Activated naive CD8-positive, alpha-beta T cell treated with anti-CD3 and anti-CD28 coated beads, Interleukin-2, amount 50 U/mL, for 24 hours (primary cell): ENCODE measurements at places on chromosomes 11 and 22.

GRCh38 chr22:26324150-26324549 lies 104.9 kb upstream of the ASPHD2 start:
- no peak overlapping the region for H3K27ac ChIP-seq
- H3K4me1 ChIP-seq: no peaks in the 10 kb centered on the region
- no peak overlapping the region for H3K4me3 ChIP-seq
- H3K27me3 ChIP-seq: peaks cover 6% of the 10 kb centered on the region
- no peak for DNase-seq

- H3K27me3 ChIP-seq: no peaks in the 10 kb centered on the region
- H3K27ac ChIP-seq: no peak overlapping the region
- H3K4me1 ChIP-seq: peaks cover 2% of the 10 kb centered on the region
- H3K4me3 ChIP-seq: no peak overlapping the region
- DNase-seq: no peak
Observed at GRCh38 chr11:111718859-111719258, 47.3 kb downstream of the PPP2R1B start.

DNA sequence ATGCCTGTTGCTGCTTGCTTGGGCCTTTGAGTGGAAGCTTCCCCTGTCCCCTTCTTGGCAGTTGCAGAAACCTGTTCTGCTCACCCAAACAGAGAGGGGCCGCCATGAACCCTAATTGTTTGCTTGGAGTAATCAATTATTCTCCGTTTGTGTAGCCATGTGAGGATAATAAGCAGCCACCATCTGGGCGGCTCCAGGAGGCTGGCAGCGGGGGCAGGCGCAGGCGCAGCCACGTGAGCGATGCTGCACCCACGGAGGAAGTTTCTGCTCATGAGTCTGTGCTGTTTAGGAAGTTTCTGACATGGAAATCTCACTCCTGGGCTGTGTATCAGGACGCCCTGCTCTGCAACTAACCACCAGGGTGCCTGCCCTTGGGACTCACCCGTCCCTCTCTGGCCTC lies 90.1 kb downstream of the MPPED1 start:
- no peaks in the 10 kb centered on the region for H3K27me3 ChIP-seq
- H3K36me3 ChIP-seq: no peaks in the 10 kb centered on the region
- H3K4me3 ChIP-seq: no peak overlapping the region
- H3K4me1 ChIP-seq: no peaks in the 10 kb centered on the region
- no peak for DNase-seq
- H3K27ac ChIP-seq: no peak overlapping the region

DNA sequence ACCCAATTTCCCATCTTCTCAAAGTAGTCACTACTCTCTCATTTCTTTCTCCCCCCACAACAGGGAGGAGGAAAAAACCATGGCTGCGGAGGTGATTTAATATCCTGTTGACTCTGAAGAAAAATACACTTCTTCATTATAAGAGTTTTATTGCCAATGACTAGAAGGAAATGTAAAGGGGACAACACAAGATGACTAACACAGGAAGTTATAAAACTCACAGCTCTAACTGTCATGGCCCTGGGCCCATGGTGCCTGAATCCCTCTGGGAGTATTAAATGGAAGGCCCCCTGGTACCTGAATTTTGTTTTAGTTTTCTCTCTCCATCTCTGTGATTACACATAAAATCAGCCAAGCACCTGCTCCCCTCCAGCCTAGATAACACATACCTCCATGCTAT lies 352.8 kb upstream of the FAT3 start:
- no peak overlapping the region for H3K4me3 ChIP-seq
- H3K27me3 ChIP-seq: no peaks in the 10 kb centered on the region
- H3K27ac ChIP-seq: no peak overlapping the region
- no peak for DNase-seq
- no peaks in the 10 kb centered on the region for H3K4me1 ChIP-seq
- no peaks in the 10 kb centered on the region for H3K36me3 ChIP-seq

DNA sequence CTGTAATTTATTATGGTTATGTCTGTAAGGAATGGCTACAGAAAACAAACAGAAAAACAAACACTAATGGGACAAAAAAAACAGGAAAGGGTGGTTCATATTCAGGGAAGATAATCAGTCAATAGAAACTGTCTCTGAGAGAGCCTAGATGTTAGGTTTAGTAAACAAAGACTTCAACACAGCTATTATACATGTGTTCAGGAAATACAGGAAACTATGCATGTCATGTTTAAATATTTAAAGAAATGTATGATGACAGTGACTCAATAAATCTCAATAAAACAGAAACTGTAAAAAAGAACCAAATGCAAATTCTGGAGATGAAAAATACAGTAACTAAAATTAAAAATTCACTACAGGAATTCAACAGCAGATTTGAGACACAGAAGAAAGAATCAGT lies 76.0 kb downstream of the PACS1 start:
- peaks cover 68% of the 10 kb centered on the region for H3K4me1 ChIP-seq
- H3K4me3 ChIP-seq: no peak overlapping the region
- H3K36me3 ChIP-seq: peaks cover 7% of the 10 kb centered on the region
- no peak overlapping the region for H3K27ac ChIP-seq
- no peaks in the 10 kb centered on the region for H3K27me3 ChIP-seq
- no peak for DNase-seq

DNA sequence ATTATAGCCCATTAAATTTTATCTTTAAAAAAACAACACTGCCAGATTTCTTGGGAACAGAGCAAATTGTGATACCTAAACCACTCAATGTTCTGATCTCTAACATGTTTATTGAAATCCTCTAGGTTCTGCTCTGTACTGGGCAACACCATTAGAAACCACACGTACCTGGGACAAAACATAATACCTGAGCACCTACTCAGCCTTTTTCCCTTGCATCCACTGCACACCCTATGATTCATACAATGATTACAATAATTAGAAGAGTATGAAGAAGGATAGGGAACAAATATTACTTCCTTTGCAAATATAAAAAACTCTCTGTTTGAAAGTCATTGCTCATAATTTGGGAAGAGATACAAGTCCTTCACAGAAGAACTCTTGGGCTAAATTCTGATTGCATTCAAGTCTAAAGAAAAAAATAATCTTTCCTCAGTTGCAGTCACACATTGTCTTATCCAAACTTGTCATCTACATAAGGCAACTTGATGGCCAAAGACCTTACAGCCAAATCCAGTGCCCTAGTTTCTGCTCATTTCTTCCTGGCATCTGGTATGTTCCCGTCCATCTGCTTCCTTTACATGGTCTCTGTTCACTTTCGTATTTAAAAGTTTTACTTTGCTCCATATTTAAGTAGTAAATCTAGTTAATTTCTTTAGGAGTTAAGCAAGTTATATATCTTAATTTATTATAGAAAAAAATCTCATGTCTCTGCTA lies 407.4 kb downstream of the LRRC4C start:
- no peak overlapping the region for H3K27ac ChIP-seq
- H3K4me3 ChIP-seq: no peak overlapping the region
- no peaks in the 10 kb centered on the region for H3K36me3 ChIP-seq
- H3K4me1 ChIP-seq: no peaks in the 10 kb centered on the region
- DNase-seq: no peak

GRCh38 chr11:96200243-96200642 lies 142.8 kb downstream of the MAML2 start:
- peak overlapping the region; percentile 56 for H3K4me3 ChIP-seq
- no peak for DNase-seq
- peaks cover 35% of the 10 kb centered on the region for H3K36me3 ChIP-seq
- peak overlapping the region; percentile 96 for H3K27ac ChIP-seq

- peaks cover 3% of the 10 kb centered on the region for H3K27me3 ChIP-seq
- H3K27ac ChIP-seq: no peak overlapping the region
- no peaks in the 10 kb centered on the region for H3K36me3 ChIP-seq
- DNase-seq: no peak
Observed at GRCh38 chr11:71397331-71397860, 50.8 kb downstream of the DHCR7 start.

DNA sequence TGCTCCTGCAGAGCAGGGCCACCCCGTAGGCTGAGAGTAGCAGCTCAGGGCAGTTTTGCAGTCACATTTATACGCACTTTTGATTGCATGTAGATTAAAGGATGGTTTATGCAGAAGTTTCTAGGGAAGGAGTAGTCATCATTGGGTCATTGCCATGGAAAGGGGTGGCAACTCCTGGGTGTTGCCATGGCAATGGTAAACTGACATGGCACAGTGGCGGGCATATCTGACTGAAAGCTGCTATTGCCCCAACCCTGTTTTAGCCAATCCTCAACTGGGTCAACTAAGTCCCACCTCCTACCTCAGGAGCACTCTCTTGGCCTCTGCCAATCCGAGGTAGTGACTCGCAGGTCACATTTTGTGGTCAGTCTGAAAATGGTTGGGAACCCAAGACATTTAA lies 2.4 kb upstream of the ARSA start:
- peaks cover 21% of the 10 kb centered on the region for H3K4me1 ChIP-seq
- H3K4me3 ChIP-seq: no peak overlapping the region
- H3K27ac ChIP-seq: no peak overlapping the region
- DNase-seq: no peak
- no peaks in the 10 kb centered on the region for H3K27me3 ChIP-seq

GRCh38 chr22:31055117-31055634 lies 25.9 kb upstream of the SMTN start:
- no peak overlapping the region for H3K4me3 ChIP-seq
- H3K4me1 ChIP-seq: no peaks in the 10 kb centered on the region
- no peaks in the 10 kb centered on the region for H3K27me3 ChIP-seq

DNA sequence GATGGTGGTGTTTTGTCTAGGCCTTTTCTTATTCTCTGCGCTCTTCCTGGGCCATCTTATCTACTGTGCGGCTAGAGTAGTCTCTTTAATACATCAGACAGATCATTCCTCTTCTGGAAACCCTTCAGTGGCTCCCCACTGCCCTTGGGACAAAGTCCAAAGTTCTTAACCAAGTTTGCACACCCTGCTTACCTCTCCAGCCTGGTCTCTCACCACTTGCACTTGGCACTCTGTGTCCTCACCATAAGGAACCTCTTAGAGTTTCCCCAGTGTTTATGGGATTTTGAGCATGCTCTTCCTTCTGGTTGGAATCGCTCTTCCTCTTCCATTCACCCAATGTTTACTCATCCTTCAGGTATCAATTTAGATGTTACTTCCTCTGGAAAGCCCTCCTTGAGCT lies 5.2 kb upstream of the SPTBN2 start:
- H3K4me3 ChIP-seq: no peak overlapping the region
- no peak overlapping the region for H3K27ac ChIP-seq
- no peaks in the 10 kb centered on the region for H3K4me1 ChIP-seq
- peaks cover 35% of the 10 kb centered on the region for H3K27me3 ChIP-seq

DNA sequence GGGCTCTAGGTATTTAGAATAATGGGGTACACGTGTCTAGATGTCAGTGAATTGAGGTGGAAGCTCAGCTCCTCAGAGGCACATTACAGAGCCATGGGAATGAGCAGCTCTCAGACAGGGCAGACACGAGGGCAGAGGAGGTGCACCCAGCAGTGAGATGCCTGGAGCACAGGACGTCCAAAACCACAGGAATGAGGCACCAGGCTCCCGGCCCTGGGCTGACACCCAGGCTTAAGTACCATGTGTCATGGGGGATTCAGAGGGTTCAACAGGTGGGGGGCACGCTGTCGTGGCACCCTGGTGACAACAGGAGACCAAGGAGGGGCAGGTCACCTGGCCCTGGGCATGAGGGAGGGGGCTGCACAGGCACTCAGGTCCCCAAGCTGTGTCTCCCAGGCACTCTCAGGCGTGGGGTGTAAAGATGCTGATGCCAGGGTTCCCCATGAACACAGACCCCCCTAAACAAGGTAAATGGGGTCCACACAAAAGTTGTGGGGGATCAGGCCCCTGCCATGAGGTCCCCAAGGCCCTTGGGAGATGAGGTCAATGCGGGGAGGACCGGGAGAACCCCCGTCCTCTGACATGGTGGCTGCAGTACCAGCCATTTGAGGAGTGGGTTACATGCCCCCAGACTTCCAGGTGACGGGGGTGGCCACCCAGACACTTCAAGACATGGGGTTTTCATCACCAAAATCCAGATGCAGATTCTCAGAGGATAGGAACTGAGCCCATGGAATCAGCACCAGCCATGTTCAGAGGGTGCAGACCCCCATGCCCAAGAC lies 5.6 kb upstream of the SYT8 start:
- H3K27me3 ChIP-seq: peaks cover 10% of the 10 kb centered on the region
- DNase-seq: no peak
- peaks cover 2% of the 10 kb centered on the region for H3K4me1 ChIP-seq

GRCh38 chr11:42544726-42545125 lies 767.1 kb upstream of the API5 start:
- H3K4me1 ChIP-seq: no peaks in the 10 kb centered on the region
- H3K27ac ChIP-seq: no peak overlapping the region
- DNase-seq: no peak
- no peaks in the 10 kb centered on the region for H3K27me3 ChIP-seq
- H3K36me3 ChIP-seq: no peaks in the 10 kb centered on the region
- H3K4me3 ChIP-seq: no peak overlapping the region

- no peaks in the 10 kb centered on the region for H3K36me3 ChIP-seq
- no peak overlapping the region for H3K27ac ChIP-seq
- no peaks in the 10 kb centered on the region for H3K4me1 ChIP-seq
- H3K4me3 ChIP-seq: no peak overlapping the region
- H3K27me3 ChIP-seq: peaks cover 16% of the 10 kb centered on the region
Observed at GRCh38 chr22:22974795-22975580, 87.4 kb downstream of the IGLL5 start.

DNA sequence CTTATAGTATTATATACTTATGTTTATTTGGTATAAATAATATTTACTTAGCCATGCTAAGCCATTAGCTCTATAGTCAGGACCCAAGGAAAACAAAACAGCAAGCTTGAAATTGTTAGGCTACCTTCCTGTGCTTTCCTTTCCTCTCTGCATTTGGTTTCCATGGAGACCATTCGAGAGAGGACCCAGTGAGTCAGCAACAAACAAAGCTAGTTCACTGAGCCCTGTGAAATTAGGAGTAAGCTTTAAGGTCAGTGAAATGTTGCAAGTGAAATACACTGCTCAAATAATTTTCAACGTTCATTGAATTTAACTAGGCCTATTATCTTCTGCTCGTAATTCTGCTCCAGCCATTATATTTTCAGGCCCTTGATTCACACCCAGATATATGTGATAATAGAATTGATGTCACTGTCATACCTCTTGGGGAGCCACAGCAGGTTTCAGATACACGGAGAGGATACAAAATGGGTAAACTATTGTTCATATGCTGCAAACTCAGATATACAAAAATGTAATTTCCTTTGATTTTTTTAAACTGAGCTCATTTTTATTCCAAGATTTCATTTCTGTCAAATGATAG lies 9.1 kb upstream of the OR10D3 start:
- no peak overlapping the region for H3K27ac ChIP-seq
- H3K27me3 ChIP-seq: peaks cover 3% of the 10 kb centered on the region
- no peak overlapping the region for H3K4me3 ChIP-seq
